ENCODE measurements at places on chromosomes 5 and 9. TPM values are rescaled to one million over a fixed set of nuclear protein-coding genes. Genes with fewer than 3 reads are reported as not detected.
A peak's percentile ranks its signal among the peaks of the same experiment; 100 is the strongest.

DNA sequence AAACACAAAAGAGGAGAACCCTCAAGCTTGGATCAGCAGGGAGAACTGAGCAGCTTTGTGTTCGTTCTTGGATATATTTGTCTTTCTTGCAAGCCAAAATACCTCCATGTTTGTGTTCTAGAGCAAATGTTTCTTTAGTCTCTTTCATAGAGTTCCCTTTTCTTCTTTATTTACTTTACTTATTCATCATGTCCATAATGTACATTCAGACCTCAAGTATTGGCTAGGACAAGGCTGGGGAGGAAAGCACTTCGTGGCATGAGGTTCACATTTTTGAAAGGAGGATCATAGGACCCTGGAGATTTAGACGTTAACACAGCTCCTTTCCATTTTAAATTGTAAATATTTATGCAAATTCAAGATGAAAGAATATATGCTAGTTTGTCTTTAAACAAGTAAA is 590.2 kb upstream of the MEF2C start:
- no peak overlapping the region for H3K4me3 ChIP-seq
- peaks cover 2% of the 10 kb centered on the region for H3K27me3 ChIP-seq
- H3K4me1 ChIP-seq: no peaks in the 10 kb centered on the region
- no peak overlapping the region for H3K27ac ChIP-seq
- no peaks in the 10 kb centered on the region for H3K36me3 ChIP-seq

DNA sequence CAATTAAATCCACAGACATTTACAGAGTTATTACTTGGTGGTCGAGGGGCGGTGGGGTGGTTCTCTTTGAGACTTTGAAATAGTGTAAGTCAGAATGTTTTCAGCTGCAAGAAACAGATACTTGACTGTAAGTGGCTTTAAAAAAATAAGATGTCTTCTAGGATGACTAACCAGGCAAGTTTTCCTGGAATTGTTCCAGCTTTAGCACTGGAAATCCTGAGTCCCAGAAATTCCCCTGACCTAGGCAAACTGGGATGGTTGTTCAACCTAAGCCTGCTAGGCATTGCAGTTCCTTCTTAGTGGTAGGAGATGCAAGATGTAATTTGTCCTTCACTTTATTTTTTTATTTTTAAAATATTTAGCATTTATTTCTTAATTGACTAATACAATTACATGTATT is 169.5 kb upstream of the POC5 start:
- no peaks in the 10 kb centered on the region for H3K4me1 ChIP-seq
- no peaks in the 10 kb centered on the region for H3K27me3 ChIP-seq
- no peak for DNase-seq
- no peak overlapping the region for H3K27ac ChIP-seq
- no peaks in the 10 kb centered on the region for H3K36me3 ChIP-seq

PCDHAC1 gene
- total RNA-seq: not detected

DNA sequence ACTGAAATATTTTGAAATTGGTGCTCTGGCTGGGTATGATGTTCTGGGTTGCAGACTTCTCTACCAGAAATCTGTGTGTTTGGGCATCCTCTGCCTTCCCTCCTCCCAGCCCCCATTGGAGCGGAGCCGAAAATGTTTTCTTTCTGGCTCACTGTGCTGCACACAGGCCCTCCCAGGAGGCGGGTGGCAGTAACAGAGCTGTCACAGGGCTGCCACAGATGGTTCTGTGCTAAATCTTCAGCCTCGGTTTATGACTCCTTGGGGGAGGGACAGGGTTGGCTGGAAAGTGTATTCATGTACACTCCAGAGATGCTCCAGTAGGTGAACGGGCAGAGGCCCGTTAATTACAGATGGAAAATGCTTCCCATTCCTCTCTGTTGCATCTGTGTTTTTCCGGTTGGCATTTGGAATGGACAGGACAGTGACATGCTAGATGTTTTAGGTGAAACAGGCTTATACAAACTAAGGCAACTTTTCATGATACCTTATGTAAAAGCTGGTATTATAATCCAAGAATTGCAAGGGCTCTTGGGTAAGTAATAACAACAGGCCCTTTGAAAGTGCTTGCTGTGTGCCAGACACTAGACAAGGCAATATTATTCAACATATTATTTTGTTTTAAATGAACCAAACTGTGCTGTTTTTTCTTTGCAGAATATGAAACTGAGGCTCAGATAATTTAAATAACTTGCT is 180.2 kb downstream of the ADCY2 start:
- no peaks in the 10 kb centered on the region for H3K4me1 ChIP-seq
- H3K4me3 ChIP-seq: no peak overlapping the region
- peaks cover 2% of the 10 kb centered on the region for H3K27me3 ChIP-seq
- no peak for DNase-seq

DNA sequence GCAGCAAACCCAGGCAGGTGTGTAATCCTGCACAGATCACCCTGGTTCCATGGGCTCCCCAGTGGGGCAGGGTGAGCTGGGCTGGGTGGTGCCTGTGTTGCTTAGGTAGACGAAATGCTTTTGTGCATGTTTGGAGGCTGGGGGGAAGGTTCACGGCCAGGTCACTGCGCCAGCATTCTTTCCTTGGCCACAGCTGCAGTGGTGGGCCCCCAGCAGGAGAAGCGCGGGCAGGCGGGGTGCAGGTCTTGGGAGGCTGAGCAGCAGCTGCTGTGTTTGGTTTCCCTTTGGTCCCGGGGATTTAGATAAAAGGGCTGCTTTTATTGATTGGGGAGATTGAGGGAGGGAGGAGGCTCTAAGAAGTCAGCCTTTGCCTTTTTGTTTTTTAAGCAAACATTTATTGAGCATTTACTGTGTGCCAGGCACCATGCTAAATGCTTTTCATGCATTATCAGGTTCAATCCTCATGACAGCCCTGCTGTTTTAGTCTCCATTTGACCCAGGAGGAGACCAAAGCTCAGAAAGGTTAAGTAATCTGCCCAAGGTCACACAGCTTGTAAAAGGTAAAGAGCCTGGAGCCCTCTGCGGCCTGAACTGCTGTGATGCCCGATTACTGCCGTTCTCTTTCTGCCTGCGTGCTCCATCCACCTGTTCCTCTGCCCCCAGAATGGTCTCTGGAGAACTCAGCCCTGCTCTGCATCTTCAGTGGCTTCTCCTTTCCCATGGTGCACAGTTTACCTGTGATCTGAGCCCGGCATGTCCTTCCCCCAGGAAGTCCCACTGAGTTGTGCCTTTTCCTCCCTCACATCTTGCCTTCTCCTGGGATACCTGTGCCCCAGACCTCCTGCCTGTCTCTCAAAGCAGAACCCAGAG is 94.4 kb downstream of the MACROH2A1 start:
- no peak overlapping the region for H3K27ac ChIP-seq
- DNase-seq: no peak
- H3K27me3 ChIP-seq: peaks cover 3% of the 10 kb centered on the region
- H3K4me3 ChIP-seq: no peak overlapping the region
- H3K36me3 ChIP-seq: no peaks in the 10 kb centered on the region

SYNPO gene
- 0.14 TPM for total RNA-seq

GRCh38 chr9:108134486-108135128 is 645.0 kb upstream of the KLF4 start:
- DNase-seq: no peak
- H3K27me3 ChIP-seq: no peaks in the 10 kb centered on the region
- no peak overlapping the region for H3K27ac ChIP-seq
- no peak overlapping the region for H3K4me3 ChIP-seq
- no peaks in the 10 kb centered on the region for H3K36me3 ChIP-seq

GRCh38 chr9:35996358-35996970 is 38.5 kb upstream of the OR2S2 start:
- no peaks in the 10 kb centered on the region for H3K4me1 ChIP-seq
- H3K36me3 ChIP-seq: no peaks in the 10 kb centered on the region
- DNase-seq: no peak
- H3K27me3 ChIP-seq: peaks cover 19% of the 10 kb centered on the region
- no peak overlapping the region for H3K4me3 ChIP-seq
- H3K27ac ChIP-seq: no peak overlapping the region

GRCh38 chr9:70557661-70558369 is 143.4 kb upstream of the KLF9 start:
- H3K27ac ChIP-seq: no peak overlapping the region
- H3K27me3 ChIP-seq: no peaks in the 10 kb centered on the region
- peaks cover 23% of the 10 kb centered on the region for H3K4me1 ChIP-seq
- no peak for DNase-seq
- no peak overlapping the region for H3K4me3 ChIP-seq

GRCh38 chr5:180639287-180639686 is 10.1 kb downstream of the FLT4 start:
- no peaks in the 10 kb centered on the region for H3K36me3 ChIP-seq
- no peak overlapping the region for H3K4me3 ChIP-seq
- H3K27ac ChIP-seq: no peak overlapping the region
- no peak for DNase-seq

GRCh38 chr9:99363509-99363908 is 141.4 kb downstream of the SEC61B start:
- no peak overlapping the region for H3K27ac ChIP-seq
- H3K4me1 ChIP-seq: peaks cover 9% of the 10 kb centered on the region
- no peak overlapping the region for H3K4me3 ChIP-seq
- no peak for DNase-seq

DNA sequence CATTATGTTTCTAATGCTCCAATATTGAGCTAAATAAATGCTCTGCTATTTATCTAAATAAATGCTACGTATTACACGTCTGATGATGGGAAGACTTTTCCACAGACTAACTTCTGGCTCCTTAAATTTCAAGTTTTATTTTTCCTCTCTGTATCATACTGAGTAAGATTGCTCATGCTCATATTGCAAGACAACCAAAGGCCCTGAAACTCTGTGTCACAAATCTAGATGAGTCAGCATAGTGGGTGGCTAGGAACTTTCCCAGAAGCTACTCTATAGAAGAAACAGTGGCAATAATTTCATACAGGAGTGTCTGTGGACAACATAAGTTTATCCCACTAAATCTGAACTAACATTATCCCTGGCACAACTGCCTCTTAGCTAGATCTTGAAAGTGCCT is 53.0 kb upstream of the RFX3 start:
- H3K27ac ChIP-seq: peak overlapping the region; percentile 68
- H3K4me3 ChIP-seq: no peak overlapping the region

DNA sequence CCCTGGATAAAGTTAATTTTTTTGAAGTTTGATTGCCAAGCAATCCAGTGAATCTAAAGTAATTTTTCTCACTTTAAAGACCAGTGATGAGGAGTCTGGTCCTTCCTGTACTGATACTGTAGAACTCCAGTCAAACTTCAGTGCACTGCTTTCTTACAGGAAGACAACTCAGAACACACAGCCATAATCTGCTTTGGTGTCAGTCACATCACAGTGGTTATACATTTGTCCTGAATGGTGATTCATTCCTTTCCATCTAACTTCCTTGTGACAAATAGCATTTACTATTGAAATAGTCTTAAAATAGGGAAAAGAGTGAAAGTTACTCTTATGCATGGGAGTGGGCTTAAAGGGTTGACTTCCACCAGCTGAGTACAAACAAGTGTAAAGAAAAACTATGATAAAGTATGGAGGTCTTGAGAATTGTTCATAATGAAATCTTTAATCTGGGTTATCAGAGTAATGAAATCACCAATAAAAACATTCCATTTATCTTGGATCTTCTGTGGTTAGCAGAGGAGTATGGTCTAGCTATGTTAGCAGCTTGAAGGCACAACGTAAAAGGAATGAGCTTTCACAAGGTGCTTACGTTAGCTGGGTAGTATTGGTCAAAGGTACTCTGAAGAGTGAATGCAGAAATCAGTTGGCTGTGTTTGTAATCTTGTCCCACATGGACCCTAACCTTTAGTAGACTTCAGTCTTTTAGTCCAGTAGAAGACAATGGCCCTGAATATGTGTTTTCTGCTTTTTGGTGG is 41.5 kb downstream of the DCP2 start:
- no peak for DNase-seq
- H3K27me3 ChIP-seq: no peaks in the 10 kb centered on the region
- H3K4me3 ChIP-seq: no peak overlapping the region

DNA sequence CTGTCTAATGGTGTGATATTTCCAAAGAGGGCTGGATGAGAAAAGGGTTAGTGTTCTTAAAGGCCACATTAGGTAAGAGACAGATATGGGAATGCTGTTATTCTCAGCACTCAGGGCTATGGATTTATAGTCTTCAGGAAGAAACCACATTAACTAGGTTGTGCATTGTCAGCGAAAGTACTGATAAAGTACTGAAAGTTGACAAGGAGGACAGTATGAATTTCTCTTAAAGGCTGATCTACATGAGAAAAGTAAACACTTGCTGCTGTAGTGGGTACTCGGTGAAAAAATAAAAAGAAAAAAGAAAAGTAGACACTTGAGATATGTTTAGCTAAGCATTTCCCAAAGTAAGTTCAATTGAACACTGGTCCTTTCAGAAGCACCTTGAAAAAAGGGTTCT is 381.0 kb upstream of the RPS23 start:
- no peak overlapping the region for H3K27ac ChIP-seq
- H3K4me1 ChIP-seq: no peaks in the 10 kb centered on the region
- no peaks in the 10 kb centered on the region for H3K36me3 ChIP-seq
- H3K4me3 ChIP-seq: no peak overlapping the region

CTNND2 gene
- total RNA-seq: not detected

- DNase-seq: no peak
- H3K4me3 ChIP-seq: no peak overlapping the region
- no peaks in the 10 kb centered on the region for H3K36me3 ChIP-seq
These were observed 17.9 kb downstream of the CSF1R start for GRCh38 chr5:150068472-150068871.

PDGFRB gene
- not detected for total RNA-seq

- H3K36me3 ChIP-seq: no peaks in the 10 kb centered on the region
- H3K4me3 ChIP-seq: no peak overlapping the region
- DNase-seq: no peak
These were observed 43.6 kb downstream of the SLC6A3 start for GRCh38 chr5:1401536-1402138.

GRCh38 chr9:6884101-6884500 is 126.3 kb downstream of the KDM4C start:
- peaks cover 2% of the 10 kb centered on the region for H3K4me1 ChIP-seq
- H3K27ac ChIP-seq: no peak overlapping the region
- H3K27me3 ChIP-seq: no peaks in the 10 kb centered on the region
- no peak overlapping the region for H3K4me3 ChIP-seq

DNA sequence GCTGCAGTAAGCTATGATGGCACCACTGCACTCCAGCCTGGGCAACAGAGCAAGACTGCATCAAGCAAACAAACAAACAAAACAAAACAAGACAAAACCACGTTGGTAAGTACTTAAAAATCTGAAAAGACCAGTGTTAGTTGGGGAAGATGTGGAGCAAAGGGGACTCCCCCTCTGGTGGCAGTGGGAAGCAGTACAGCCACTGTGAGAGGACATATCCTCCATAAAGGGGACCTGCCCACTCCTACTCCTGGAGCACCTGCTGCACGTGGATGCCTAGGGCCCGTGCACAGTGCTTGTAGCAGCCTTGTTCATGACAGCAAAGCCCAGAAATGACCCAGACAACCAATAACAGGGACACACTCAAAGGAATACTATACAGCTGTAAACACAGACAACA is 17.0 kb upstream of the IPPK start:
- no peak overlapping the region for H3K27ac ChIP-seq
- no peak for DNase-seq
- no peaks in the 10 kb centered on the region for H3K36me3 ChIP-seq
- H3K4me1 ChIP-seq: no peaks in the 10 kb centered on the region
- H3K4me3 ChIP-seq: no peak overlapping the region
- H3K27me3 ChIP-seq: no peaks in the 10 kb centered on the region

- H3K4me3 ChIP-seq: no peak overlapping the region
- no peaks in the 10 kb centered on the region for H3K4me1 ChIP-seq
- no peaks in the 10 kb centered on the region for H3K36me3 ChIP-seq
- no peaks in the 10 kb centered on the region for H3K27me3 ChIP-seq
- no peak overlapping the region for H3K27ac ChIP-seq
These were observed 234.6 kb upstream of the CD180 start for GRCh38 chr5:67431191-67431590.

- DNase-seq: no peak
- H3K36me3 ChIP-seq: no peaks in the 10 kb centered on the region
- no peaks in the 10 kb centered on the region for H3K27me3 ChIP-seq
- no peak overlapping the region for H3K27ac ChIP-seq
- no peaks in the 10 kb centered on the region for H3K4me1 ChIP-seq
These were observed 47.9 kb upstream of the PPP2CA start for GRCh38 chr5:134273642-134274395.

All from activated CD4-positive, alpha-beta T cell treated with anti-CD3 and anti-CD28 coated beads for 36 hours (primary cell).